ENCODE measurements at places on chromosomes 5 and 9.

DNA sequence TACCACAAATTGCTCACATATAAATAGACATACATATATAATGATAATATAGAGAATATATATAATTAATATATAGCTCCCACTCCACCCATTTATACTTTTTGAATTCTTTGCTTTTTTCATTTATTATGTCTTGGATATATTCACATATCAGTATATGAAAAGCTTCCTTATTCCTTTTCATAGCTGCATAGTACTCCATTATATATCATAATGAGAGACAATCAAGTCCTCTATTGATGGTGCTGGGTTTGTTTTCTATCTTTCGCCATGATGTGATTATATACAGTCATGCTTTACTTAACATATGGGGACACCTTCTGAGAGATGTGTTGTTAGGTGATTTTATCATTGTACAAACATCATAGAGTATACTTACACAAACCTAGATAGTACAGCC is 51.6 kb upstream of the ELL2 start:
- no peak for DNase-seq

DNA sequence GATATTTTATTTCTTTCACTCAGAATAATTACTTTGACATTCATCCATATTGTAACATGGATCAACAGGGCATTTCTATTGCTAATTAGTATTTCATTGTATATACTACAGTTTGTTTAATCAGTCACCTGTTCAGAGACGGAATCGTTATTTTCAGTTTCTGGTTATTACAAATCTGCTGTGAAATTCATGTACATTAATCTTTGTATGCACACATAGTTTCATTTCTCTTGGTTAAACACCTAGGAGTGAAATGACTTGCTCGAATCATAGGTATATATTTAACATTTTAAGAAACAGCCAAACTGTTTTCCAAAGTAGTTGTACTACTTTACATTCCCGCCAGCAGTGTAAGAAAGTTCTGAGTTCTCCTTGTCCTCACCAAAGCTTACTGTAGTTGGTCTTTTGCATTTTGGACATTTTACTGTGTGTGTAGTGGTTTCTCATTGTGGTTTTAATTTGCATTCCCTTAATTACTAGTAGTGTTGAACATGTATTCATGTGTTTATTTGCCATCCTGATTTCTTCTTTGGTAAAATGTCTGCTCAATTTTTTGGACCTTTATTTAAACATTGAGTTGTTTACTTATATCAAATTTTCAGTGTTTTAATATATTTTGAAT is 198.2 kb downstream of the SAXO1 start:
- DNase-seq: no peak

DNA sequence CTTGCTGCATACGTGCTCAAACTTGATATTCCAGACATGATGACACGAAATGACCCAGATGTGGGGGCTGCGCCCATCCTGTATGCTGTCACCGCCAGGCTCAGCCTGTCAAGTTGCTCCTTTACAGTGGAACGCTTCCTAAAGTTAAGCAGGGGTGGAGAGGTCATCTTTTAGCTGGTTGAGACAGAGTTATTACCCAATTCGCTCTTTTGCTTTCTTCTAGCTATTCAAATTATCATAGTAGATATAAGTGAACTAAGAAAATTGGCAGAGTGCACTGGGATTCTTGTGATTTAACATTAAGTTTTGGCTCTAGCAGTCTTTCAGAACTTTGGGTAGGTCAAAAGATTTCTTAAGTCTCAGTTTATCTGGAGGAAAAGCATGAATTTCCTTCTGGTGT is 69.8 kb upstream of the BASP1 start:
- DNase-seq: no peak

DNA sequence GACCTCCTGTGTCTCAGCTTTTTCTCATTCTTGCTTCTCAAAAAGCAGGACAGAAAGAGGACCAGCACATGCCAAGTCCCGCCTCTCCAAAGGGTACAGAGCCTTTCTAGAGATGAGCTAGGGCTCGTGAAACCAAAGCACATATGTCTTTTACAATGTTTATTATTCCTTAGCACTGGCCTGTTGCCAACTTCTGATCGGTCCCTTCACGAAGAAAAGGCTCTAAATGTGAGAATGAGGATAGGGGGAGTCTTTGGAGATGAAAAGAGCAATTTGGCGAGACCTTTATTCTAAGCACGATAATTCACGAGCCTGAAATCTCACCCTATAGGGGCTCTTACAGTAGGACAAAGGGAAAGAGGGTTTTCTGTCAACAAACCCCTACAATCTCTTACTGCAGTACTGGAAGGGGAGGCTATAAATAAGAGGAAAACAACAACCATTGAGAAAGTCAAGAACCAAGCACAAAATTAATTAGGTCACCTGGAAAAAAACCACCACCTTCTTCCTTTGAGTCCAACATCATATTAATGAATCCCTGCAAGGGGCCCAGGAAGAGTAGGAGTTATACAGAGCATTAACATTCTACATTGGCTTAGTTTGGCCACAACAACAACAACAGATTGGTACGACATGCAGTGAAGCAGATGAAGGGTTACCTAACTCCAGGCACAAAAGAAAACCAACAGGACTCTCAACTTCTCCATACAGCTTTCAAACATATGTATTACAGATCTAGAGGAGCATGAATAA is 309.5 kb downstream of the PDE4D start:
- no peak for DNase-seq

DNA sequence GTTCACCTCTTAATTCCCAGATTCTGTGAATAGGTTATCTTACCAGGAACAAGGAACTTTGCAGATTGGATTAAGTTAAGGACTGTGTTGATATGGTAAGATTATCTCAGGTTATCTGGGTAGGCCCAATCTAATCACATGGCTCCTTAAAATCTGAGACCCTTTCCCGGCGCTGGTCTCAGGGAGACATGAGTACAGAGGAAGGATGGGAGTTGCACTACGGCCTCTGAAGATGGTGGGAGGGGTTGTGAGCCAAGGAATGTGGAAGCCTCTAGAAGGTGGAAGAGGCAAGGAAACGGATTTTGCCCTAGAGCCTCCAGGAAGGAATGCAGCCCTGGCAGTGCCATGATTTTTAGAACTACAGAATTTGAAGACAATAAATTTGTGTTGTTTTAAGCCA is 95.1 kb downstream of the AK8 start:
- DNase-seq: no peak

- no peak for DNase-seq
Observed at GRCh38 chr5:151139015-151139414, 18.6 kb downstream of the ANXA6 start.

DNA sequence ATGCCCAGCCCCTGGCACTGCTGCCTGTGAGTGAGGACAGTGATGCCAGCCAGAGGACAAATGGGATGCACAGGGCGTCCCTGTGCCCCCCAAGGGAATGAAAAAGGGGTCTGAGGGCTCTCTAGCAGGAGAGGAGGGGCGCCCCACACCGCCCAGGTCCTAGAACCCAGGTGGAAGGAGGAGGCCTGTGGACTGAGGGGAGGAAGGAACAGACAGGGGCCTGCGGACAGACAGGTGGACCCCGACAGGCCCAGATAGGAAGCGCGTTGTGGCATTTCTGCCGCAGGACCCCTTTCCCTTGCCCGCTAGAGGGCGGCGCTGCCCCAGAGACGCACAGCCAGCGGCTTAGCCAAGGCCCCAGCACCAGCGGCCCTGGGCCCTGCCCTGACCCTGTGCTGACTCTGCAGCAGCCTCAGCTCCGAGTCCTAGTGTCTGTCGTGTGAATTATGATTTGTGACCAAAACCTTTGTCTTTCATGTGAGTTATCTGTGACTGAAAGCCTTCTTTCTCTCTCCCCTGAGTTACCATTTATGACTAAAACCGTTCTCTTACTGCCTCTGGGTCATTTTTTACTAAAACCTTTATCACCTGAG is 30.7 kb downstream of the TRIP13 start:
- peak; percentile 55 for DNase-seq

- DNase-seq: no peak
Observed at GRCh38 chr5:109553846-109554245, 135.9 kb upstream of the MAN2A1 start.

DNA sequence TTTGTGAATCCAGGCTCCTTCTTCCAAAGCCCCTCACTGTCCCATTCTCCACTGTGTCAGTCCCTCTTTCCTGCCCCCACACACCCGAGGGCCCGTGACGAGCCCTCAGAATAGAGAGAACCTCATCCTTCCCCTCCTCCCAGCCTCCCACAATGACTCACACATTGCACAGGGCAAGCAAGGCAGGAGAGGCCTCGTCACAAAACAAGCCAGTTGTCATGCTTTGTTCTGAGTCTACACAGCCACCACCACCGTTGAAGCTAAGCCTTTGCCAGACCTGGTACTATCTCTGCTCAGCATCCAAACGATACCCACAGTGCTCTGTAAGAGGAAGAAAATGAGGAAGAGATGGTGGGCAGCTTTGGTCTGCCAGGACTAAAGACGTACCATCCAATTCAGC is 142.2 kb upstream of the ZNF366 start:
- no peak for DNase-seq

DNA sequence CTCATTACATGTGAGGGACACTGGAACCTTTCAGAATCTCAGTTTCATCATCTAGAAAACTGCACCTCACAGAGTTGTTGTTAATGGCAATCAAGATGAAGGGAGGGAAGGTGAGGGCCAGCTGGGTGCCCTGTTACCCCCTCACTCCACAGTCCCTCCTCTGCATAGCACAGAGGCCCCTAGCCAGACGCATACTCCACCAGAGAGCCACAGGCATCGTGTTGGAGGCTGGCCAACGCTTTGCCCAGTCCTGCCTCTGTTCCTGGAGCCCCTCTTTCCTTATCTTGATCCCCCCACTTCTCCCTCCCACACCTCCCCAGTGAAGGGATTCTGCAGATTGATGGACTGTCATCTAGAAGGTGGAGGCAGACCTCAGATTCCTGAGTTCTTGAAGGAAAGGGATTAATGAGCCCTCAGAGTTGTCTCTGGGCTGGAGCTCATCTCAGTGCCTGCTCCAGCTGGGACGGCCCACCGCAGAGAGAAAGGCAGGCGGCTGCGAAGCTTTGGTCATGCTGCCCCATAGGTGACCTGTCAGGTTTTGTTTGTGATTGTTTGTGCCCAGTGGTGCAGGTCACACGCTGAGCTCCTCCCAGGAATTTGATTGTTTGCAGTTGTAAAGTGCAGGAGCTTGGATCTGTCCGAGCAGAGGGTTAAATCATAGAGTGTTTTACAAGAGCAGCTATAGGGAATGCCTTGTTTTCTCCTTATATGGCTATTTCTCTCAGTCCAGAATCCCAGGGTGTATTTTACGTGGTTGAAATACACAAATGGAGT is 487.3 kb downstream of the CCDC171 start:
- no peak for DNase-seq
